C1 segment of cervical spinal cord (tissue), 14 donors: ENCODE measurements at places on chromosomes 16 and 17.
A peak's percentile ranks its signal among the peaks of the same experiment; 100 is the strongest.

- no peak for DNase-seq
Measured at GRCh38 chr17:18076936-18077335, 10.8 kb upstream of the DRG2 start.

DNA sequence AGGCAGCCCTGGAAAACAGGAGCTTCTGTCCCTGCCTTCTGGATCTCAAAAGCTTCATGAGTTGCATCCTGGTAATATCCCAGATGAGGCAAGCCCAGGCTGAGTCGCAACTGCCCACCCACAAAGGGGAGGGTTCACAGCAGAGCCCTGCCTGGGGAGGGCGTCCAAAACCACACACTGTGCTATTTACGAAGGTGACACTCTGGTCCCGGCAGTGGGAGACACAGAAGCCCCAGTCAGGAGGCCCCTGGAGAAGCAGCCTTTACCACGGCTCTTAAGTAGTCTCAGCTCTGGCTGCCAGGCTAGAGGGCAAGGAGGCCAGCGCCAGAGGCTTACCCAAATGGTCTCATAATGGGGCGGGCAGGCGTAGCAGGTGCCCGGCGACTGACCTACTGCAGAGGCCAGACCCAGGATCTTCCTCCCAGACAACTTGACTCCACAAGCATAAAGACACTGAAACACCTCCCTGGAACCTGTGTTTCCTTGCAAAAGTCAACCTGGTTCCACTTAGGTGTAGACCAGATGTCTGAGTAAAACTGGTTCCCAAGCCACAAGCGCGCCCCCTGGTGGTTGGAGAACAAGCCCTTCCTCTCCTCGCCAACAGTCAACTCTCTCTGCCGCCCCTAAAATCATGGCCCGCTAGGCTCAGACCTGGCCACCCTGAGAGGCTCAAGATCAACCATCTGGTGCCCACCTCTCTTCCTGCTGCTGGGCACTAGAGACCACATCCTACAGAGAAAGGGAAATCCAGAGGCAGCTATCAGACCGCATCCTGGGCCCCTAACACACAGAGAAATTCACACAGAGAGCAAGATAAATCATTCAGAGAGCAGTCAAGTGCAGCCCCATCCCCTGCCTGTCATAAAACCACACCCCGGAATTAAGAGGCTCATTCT lies 5.2 kb downstream of the AXIN2 start:
- peak; percentile 66 for DNase-seq

DNA sequence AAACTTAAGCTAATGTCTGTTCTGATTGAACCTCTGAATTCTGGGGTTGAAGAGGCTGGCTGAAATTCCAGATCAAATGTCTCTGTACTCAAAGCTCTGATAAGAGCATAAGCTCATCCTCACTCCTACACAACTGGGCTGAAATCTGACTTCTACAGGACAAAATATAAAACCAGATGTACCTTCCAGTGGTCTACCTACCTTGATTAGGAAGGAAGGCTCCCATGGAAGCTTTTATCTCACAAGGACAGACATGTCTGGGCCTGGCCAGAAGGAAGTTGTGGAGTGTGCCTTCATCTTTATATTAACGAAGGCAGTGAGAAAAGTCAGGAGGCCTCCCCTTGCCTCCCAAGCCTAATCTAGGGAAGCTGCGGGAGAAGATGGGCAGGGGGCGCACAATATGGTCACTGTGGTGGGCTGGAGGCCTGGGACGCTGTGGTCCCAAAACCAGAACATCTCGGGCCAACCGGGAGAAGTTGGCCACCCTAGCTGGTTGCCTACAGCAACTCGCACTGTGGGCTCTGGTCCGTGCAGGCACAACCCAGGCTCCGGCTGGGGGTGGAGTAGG lies 55.6 kb upstream of the LRRC37A3 start:
- DNase-seq, result no peak

- no peak for DNase-seq
Measured at GRCh38 chr16:19559242-19559910, 3.9 kb downstream of the VPS35L start.

DNA sequence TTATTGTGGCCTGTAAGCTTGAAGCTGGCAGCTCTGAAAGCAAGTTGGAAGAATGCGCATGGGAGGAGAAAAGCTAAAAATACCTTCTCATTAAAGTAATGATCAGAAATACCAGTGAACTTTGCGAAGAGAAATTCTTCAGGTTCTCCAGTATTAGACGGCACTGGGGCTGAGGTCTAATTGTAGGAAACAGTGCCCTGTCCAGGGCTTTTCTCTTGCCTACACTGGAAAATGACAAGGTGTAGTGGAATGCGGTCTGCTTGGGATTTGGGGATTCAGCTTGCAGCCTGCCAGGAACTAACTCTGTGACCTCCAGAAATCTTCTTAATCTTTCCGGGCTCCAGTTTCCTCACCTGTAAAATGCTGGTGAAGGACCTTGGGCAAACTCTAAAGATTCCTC lies 53.3 kb upstream of the KCNJ16 start:
- no peak for DNase-seq

GRCh38 chr17:55666806-55667205 lies 55.9 kb downstream of the TMEM100 start:
- no peak for DNase-seq

- no peak for DNase-seq
Measured at GRCh38 chr17:21249920-21250703, 3.1 kb downstream of the NATD1 start.

DNA sequence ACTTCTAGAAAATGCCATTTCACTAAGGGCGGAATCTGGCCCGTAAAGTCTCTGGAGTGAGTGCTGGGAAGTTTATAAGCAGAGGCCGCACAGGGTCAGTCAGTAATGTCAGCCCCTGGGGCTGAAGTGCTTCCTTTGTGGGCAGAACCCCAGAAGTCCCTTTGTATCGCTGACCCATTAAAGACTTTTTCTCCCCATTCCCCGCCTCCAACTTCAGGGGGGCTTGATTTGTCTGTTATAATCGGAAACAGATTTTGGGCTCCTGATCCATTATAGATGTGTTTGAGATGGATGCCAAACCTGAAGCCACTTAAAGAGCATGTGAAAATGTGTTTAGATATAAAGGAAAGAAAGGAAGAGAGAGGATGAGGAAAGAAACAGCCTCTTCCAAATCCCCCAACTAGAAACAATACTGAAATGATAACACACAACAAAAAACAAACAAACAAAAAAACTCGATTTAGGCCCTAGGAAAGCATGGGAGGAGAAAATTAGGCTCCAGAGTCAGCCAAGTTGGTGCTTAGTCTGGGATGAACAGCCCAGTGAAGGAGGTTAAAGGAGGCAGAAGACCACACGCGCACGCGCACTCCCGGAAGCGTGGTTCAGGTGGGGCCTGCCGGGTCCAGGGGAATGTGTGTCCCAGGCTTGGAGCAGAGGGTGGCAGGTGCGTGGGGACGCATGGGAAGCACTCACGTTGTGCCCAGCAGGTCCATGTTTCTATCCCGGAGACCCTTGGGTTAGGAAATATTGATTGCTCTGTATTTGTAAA lies 27.1 kb downstream of the MSI2 start:
- DNase-seq, result no peak

DNA sequence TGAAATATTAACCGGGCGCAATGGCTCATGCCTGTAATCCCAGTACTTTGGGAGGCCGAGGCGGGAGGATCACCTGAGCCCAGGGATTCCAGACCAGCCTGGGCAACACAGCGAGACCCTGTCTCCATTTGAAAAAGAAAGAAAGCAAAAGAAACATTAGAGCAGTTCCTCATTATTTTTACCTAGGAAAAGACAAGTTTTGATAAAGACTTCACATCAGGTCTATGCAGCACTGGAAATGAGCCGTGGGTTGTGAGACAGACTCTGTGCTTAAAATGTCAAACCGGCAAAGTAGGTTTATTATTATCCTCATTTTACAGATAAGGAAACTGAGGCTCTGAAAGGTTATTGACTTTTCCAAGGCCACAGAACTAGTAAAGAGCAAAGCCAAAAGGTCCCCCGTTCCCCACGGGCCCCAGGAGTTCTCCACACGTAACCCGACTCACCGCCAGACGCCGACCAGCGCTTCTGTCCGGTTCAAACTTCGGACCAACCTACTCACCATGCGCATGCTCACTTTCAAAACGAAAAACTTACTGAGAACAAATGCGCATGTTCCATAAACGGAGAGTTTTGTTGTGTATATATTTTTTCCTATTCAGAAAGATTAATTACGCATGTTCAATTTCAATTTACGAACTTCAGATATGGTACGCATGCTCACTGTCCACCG lies 356 bp downstream of the TUBD1 start:
- DNase-seq, result peak; percentile 25

DNA sequence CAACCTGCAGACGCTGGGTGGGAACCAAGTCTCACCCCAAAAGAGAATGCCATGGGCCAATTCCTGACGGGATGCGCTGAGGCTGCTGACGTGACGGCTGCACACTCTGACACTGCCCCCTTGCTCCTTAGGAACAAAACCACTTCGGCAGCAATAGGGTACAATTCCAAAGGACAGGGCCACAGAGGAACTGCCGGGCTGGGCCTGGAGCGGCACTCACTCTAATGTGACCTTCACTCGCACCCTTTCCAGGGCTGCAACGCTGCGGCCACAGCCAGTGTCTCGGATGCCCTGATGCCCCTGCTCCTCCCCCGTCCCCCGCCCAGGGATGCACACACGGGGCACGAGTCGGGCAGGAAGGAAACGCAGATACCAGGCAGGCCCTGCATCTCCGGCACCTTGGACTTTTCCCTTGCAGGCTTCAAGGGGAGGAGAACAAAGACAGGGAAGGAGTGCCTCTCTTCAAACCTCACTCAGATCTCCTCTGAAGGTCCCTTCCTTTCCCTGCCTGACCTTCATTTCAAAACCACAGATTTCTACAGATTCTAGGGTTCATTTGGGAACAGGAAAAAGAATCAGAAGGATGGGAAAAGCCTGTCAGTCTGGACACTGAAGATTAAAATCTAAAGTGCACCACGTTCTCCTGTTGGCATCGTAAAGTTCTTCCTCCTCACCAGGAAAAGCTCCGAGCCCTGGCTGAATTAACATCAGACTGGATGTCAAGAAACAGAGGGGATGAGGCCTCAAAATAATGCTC lies 2.3 kb downstream of the PITPNA start:
- DNase-seq, result no peak

DNA sequence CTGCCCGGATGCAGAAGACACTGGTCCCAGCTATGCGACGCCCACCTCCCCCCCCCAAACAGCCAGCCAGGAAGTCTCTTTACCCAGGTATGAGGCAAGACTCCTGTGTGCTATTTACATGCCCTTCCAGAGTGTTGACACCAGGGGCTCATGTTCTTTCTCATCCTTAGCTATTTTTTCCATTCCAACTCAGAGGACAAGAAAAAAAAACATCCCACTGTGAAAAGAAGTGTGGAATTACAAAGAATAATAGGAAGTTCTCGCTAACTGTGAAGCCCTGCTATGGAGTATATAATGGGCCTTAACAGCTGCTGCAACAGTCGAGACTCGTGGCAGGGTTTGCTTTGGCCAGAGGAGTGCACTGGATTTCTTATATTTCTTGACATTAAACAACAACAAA lies 584.9 kb downstream of the CDH13 start:
- no peak for DNase-seq

DNA sequence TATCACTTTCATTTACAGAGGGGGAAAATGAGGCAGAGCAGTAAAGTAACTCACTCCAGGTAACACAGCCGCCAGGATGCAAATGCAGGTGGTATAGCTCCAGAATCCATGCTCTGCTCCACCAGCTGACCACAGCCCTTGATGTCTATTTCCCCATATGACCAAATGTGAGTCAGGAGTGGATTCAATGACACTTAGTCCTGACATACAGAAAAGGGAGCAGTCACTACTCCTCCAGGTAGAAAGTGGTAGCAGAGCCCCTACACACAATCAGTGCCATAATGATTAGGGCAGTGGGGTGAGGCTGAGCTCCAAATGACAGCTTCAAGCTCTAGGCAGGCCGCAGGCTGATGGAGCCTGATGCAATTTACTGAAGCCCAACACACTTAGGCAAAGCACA lies 43.3 kb upstream of the GFOD2 start:
- DNase-seq, result no peak

DNA sequence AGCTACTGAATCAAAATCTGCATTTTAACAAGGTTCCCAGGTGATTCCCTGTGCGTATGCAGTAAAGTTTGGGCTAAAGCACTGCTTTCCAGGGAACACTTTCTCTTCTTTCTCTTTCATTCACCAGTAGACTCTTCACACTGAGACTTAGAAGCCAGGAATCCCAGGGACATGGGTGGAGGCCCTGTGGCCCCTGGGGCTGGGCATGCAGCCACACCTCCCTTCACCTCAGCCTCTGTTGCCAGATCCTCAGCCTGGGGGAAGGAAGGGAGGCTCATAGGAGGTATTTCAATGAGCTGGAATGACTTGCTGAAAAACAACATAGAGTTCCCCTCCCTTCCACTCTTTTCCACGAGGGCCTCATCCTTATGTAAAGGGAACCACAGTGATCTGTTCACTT lies 1.2 kb downstream of the G6PC3 start:
- no peak for DNase-seq

GRCh38 chr17:733743-734142 lies 1.3 kb downstream of the TLCD3A start:
- DNase-seq, result no peak

- peak; percentile 73 for DNase-seq
Measured at GRCh38 chr16:58415003-58415402, 22.7 kb downstream of the GINS3 start.

- DNase-seq, result peak; percentile 22
Measured at GRCh38 chr16:11640987-11641817, 27.1 kb upstream of the SNN start.

DNA sequence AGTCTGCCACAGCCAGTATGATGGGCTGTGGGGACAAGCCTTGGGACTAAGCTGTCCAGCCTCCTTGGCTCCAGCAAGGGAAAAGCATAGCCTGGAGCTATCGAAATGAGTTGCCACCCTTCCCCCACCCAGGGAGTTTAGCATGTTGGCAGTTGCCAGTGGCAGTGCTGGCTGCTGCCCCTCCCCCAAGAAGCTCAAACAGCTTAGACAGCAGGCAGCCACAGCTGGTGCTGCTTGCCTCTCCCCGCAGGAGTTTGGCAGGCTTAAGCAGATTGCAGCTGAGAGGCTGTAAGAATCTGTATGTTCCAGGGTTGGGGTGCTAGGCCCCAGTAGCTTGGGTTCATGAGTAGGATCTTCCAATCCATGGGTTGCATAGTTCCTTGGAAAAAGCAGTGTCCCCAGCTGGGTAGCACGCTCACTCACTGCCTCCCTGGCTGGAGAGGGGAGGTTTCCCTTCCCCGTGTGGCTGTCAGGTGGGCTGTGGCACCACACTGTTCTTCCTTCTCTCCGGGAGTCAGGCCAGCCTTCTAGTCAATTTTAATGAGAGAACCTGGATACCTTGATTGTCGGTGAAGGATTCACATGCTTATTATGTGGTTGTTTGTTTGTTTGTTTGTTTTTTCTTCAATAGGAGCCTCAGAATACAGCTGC lies 506.1 kb downstream of the CDH11 start:
- no peak for DNase-seq

DNA sequence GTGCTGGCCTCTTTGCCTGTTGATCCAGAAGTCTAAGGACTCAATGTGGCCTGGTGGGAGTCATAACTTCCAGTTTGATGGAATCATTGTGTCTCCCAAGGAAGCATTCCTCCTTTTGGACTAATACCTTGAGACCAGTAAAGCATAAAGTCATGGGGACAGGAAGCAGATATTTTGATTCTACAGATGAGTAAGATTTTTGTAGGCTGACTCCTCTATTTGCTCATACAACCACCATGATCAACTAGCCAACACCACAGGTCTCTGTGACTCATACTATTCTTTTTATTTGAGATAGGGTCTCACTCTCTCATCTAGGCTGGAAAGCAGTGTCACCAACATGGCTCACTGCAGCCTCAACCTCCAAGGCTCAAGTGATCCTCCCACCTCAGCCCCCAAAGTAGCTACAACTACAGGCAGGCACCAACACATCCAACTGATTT lies 6.2 kb downstream of the MT2A start:
- DNase-seq, result no peak
